RWPE2 (cell line): ENCODE measurements at places on chromosomes 2 and 18.

- H3K4me3 ChIP-seq, result no peak overlapping the region
- H3K27me3 ChIP-seq, result no peaks in the 10 kb centered on the region
- peaks cover 8% of the 10 kb centered on the region for H3K4me1 ChIP-seq
- no peak for DNase-seq
- no peak overlapping the region for H3K27ac ChIP-seq
These were observed 42.6 kb downstream of the PNO1 start for GRCh38 chr2:68200157-68200787.

DNA sequence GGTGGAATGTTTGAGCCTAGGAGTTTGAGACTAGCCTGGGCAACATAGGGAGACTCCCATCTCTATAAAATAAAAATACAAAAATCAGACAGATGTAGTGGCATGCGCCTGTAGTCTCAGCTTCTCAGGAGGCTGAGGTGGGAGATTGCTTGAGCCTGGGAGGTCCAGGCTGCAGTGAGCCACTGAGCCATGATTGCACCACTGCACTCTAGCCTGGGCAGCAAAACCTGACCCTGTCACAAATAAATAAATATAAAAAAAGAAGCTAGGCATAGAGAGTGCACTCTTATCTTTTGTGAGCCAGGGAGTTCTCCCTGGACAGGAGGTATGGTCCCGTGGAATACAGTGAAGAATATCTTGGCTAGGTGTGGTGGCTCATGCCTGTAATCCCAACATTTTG is 11.0 kb upstream of the KYNU start:
- peak overlapping the region; percentile 93 for H3K27ac ChIP-seq
- peaks cover 23% of the 10 kb centered on the region for H3K4me1 ChIP-seq
- no peaks in the 10 kb centered on the region for H3K27me3 ChIP-seq
- no peak overlapping the region for H3K4me3 ChIP-seq

DNA sequence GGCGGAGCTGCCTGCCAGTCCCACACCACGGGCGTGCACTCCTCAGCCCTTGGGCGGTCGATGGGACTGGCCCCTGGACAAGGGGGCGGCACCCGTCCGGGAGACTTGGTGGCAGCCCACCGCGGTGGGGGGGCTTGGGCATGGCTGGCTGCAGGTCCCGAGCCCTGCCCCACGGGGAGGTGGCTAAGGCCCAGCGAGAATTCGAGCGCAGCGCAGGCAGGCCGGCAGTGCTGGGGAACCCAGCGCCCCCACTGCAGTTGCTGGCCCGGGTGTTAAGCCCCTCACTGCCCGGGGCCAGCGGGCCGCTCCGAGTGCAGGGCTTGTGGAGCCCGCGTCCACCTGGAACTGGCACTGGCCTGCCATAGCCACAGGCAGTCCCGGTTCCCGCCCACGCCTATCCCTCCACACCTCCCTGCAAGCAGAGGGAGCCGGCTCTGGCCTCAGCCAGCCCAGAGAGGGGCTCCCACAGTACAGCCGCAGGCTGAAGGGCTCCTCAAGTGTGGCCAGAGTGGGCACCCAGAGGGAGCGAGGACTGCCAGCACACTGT is 742.9 kb upstream of the DDX18 start:
- no peaks in the 10 kb centered on the region for H3K4me1 ChIP-seq
- no peak overlapping the region for H3K27ac ChIP-seq
- DNase-seq, result peak; percentile 47
- H3K4me3 ChIP-seq, result no peak overlapping the region

DNA sequence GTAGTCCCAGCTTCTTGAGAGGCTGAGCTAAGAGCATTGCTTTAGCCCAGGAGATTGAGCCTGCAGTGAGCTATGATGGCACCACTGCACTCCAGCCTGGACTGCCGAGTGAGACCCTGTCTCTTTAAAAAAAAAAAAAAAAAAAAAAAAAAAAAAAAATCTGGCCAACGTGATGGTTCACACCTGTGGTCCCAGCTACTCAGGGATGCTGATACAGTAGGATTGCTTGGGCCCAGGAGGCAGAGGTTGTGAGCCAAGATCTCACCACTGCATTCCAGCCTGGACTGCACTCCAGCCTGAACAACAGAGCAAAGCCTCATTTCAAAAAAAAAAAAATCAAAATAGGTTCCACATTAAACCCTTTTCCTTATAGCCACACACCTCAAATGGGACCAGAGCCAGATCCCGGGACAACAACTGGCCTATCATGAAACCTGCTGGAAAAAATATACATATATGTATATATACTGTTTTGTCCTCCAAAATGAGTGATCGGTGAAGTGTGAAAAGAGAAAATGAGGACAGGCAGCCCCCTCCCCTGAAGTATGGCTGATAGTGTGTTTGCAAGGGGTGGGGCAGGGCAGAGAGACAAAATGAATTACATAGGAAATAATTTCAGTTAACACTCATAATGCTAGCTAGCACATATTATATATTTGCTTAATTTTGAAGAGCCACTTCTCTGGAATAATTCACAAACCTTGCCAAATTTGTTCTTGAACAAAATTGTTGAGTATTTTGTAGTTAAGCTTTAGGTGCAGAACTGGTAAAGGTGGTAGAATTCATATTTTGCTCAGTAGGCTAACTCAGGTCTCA is 22.9 kb downstream of the MAPRE2 start:
- no peaks in the 10 kb centered on the region for H3K4me1 ChIP-seq
- DNase-seq, result no peak
- H3K36me3 ChIP-seq, result no peaks in the 10 kb centered on the region
- H3K27me3 ChIP-seq, result no peaks in the 10 kb centered on the region
- H3K4me3 ChIP-seq, result no peak overlapping the region

DNA sequence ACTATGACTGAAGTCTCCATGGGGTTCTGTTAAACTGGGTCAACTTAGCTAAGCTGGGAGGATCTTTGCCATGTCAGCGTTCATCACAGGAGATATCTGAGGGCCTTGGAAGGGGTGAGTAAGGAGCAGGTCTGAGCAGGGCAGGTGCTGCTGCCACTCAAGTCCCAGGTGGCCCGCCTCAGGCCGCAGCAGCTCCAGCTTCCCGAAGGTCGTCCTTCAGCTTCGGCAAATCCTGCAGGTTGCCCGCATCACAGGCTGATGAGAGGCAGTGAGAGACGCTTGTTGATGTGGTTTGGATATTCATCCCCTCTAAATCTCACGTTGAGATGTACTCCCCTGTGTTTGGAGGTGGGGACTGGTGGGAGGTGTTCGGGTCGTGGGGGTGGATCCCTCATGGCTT is 166.6 kb downstream of the VAPA start:
- no peak for DNase-seq
- no peaks in the 10 kb centered on the region for H3K27me3 ChIP-seq
- H3K36me3 ChIP-seq, result no peaks in the 10 kb centered on the region
- no peak overlapping the region for H3K27ac ChIP-seq
- no peak overlapping the region for H3K4me3 ChIP-seq

DNA sequence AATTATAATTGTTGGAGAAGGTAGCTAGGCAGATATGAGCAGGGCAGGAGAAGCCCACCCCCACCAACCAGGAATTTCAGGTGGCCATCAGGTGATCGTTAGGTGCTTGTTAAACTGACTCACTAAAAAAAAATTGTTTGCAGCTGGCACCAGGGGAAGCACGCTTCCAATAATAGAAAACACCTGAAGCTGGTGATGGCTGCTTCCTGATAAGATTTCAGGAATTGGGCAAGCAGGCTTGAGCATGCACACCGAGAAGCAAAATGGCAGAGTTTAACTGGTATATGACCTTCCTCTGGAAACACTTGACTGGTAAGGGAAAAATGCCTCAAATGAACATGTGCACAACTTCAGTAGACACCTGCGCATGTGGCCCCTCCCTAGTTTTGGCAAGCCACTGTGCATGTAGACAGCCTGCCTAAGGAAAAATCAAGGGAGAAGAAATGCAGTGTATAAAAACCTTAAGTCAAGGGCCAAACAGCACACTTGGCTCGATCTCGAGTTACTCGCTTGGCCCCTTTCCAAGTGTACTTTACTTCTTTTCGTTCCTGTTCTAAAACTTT is 292.8 kb downstream of the CCDC85A start:
- H3K4me3 ChIP-seq, result no peak overlapping the region
- no peaks in the 10 kb centered on the region for H3K27me3 ChIP-seq
